ENCODE measurements at places on chromosomes 6 and 20.

DNA sequence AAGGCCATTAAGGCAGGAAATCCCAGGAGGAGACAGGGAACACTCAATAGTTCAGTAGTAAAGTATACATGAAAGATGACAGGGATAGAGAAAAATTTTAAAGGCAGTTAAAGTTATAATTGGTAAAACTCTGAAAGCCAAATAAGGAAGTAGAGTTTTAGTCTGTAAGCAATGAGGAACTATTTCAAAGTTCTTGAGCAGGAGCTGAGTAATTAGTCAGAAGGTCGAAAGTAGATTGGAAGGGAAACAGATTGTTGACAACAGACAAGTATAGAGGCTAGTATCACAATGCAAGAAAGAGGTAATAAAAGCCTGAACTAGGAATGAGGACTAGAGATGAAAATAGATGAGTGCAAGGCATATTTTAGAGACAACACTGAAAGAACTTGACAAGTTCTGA is 150.3 kb downstream of the CDK19 start:
- DNase-seq, result no peak

- no peak for DNase-seq
These were observed 988 bp downstream of the ECHDC1 start for GRCh38 chr6:127342296-127342945.

GRCh38 chr20:43821795-43822194 is 92.9 kb upstream of the TOX2 start:
- no peak for DNase-seq

DNA sequence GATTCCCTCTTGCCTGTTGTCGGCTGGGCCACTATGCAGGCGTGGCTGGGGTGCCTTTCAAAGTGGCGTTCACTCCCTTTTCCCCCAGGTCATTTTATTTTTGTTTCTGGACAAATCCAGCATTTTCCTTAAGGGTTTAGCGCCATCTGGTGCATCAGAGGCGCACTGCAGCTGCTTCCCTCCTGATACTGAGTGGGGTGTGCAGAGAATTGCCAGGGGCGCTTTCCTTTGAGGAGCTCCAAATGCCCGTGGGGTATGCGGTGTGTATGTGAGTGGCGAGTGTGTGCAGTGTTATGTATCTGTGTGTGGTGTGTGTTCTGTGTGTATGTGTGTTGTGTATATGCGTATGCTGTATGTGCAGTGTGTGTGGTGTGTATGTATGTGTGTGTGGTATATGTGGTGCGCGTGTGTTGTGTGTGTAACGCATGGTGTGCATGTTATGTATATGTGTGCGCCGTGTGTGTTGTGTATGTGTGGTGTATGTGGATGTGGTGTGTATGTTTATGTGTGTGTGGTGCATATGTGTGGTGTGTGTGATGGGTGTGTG is 100.1 kb upstream of the AGPAT4 start:
- DNase-seq, result peak; percentile 42

DNA sequence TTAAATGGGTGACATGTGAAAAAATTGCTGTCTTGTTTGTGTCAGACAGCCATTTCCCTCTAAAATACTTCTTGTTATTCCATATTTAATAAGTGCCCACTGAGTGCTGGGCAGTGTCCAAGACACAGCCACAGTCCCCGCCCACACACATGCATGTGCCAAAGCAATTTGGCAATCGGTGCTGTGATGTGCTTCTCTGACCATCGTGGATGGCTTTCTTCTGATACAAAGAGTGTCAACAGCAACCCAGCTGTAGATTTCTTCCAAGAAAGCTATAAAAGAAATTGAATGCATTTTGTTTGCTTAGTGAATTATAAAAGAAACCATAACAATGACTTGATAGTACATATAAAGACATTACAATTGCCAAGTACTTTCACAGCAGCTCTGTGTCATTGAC is 140.5 kb upstream of the ATXN1 start:
- DNase-seq, result no peak

GRCh38 chr6:169380493-169380892 is 126.8 kb upstream of the THBS2 start:
- DNase-seq, result no peak

DNA sequence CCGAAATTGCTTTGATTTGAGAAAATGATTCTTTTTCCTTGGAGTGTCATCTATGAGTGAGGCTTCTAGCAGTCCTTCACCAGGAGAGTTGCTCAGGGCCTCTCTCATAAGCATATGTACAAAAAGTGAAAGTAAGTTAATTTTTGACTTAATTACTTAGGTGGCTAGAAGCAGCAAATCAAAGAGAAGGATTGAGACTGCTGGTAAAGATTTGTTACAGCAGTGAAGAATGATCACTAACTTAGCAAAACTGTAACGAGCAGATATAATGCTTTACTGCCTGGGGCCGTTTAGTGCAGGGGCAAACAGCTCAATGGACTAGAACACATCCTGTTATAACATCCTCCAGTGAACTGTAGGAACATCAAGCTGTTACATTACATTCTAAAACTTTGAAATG is 167.8 kb upstream of the RIPOR2 start:
- DNase-seq, result no peak

DNA sequence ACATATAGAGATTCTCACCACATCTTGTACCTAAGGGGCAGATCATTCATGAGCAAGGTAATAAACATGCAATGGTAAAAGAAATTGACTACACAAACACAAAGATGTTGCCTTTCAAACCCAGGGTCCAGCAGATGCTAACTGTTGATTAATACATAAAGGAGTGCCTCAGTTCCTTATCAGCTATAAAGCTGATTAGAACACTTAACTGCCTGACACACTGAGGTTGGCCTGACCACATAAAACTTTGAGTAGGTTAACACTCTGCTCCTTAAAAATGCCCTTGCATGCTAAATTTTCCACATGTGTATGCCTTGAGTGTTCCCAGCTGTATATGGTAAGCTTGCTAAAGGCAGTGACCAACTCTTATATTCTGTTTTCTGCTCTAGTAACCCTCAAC is 14.9 kb downstream of the CRISP2 start:
- DNase-seq, result no peak

- no peak for DNase-seq
These were observed 98.2 kb downstream of the PRND start for GRCh38 chr20:4819901-4820300.
